ENCODE measurements at places on chromosomes 13 and 19.

DNA sequence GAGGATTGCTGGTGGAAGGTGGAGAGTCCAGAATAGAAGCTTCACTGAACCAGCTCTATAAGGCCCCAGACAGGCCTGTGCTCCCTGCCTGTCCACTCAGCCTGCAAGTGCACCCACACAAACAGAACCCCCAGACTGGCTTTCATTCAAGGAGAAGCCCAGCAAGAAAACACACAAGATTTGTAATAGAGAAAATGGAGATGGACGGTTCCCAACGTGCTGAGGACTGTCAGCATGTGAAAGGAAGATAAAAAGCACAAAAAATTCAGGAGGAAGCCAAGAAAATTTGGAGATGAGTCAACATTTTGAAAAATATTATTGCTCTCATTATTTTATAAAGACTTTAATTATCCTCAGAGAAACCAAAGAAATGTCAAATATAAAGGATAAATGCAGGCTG lies 218.2 kb upstream of the SLC10A2 start:
- DNase-seq: no peak

DNA sequence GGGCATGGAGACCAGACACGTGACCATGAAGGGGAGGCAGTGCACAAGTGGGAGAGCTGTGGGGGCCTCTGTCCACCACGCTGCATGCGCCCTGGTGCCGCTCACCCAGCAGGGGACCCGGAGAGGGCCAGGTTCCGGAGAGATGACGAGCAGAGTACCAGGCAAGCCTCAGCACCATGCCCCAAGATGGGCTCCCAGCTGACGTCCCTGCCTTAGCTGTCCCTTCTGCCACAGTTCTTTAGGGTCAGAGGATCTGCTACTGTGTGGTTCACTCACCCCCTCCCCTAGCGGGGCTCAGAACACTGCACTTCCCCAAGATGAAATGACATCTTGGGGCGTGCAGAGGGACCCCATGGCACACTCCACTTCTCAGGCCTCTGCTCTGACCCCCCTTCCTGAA lies 9.6 kb upstream of the PRKD2 start:
- no peak for DNase-seq

DNA sequence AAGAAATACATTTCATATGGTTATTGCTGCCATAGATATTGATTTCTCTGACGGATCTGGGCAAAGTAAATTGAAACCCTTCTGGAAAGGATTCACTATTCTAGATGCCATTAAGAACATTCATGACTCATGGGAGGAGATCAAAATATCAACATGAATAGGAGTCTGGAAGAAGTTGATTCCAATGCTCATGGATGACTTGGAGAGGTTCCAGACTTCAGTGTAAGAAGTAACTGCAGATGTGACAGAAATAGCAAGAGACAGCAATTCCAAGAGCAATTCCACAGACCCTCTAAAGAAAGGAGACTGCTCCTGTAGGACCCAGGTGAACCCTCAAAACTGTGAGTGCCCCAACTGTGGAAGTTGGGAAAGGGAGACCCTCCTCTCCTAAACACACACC lies 30.9 kb upstream of the KCTD12 start:
- DNase-seq: no peak

GRCh38 chr19:4432918-4433506 lies 24.6 kb downstream of the UBXN6 start:
- no peak for DNase-seq

DNA sequence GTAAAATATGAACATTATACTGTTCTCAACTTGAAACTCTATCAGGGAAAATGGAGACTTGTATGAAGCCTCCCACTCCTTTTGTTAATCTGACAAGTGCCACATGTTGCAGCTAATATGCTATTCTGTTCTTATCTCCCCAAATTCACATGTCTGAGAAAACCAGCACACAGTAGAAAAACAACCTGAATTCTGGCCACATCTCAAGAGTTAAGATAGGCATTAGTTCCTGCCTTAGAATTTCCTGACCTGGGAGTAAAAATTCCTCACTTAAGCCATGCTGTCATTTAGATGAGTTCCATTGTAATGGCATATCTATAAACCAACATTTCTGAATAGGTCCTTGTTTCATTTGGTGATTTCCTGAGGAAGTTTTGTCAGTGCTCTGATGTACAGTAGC lies 1098.5 kb downstream of the EFNB2 start:
- no peak for DNase-seq

DNA sequence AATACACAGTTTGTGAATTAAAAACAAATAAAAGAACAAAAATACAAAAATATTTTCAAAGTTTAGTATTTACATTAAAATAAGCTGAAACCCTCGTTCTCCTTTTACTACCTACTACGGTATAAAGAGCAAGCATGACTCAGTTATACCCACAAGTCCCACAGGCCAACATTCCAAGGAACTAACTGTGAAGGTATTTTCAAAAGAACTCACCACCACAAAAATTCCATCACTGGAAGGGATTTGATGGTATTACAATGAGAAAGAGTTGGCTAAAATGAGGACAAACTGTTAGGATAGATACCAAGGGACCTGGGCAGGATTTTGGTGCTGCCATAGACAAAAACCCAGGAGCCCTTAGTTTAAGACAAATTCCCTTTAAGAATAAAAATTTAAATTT lies 122.7 kb downstream of the TBC1D4 start:
- no peak for DNase-seq

Data from activated CD8-positive, alpha-beta memory T cell treated with anti-CD3 and anti-CD28 coated beads for 48 hours (primary cell).